ENCODE measurements at places on chromosomes 2 and 18. TPM values are rescaled to one million over a fixed set of nuclear protein-coding genes. Genes with fewer than 3 reads are reported as not detected.

DNA sequence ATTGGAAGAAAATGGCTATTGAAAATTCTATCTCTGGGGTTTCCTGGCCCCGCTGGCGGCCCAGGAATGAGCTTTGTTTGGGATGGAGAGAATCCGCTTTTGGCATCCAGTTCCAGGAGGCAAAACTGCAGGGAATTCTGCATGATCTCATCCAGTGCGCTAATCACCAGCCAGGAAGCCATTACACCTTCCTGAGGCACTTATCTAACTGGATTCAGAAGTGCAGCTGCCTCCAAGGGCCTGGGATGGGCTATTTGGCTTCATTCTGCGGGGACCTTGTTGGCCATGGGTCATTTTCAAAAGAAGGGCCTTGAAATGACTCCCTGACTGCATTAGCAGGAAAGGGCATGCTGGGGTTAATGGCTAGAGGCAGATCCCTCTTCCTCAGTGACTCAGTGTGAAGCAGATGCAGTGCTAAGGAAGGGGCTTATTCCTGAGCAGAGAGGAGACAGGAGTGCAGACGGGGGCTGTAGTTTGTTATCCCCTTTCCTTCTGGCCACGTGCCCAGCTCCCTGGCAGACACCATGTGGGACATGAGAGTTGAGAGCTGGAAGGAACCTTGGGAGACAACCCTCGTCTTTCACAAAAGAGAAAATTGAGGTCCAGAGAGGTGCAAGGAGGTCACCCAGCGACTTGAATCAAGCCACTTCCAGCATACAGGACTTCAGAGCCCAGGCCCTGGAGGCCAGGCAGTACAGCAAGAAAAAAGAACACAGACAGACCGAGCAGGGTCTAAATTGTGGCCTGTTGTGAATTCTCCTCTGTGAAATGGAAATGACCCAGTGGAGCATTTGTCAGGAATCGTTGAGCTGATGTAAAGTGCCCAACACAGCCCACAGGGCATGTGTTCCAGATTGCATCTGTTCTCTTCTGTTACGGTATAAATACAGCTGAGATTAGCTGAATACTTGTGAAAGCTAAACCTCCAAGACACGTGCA, 161.8 kb downstream of the PRKCE start:
- H3K4me1 ChIP-seq: peaks cover 40% of the 10 kb centered on the region
- no peaks in the 10 kb centered on the region for H3K27me3 ChIP-seq
- DNase-seq: no peak
- H3K27ac ChIP-seq: peak overlapping the region; percentile 67
- no peaks in the 10 kb centered on the region for H3K36me3 ChIP-seq

- H3K4me1 ChIP-seq: no peaks in the 10 kb centered on the region
- H3K27me3 ChIP-seq: no peaks in the 10 kb centered on the region
- H3K36me3 ChIP-seq: no peaks in the 10 kb centered on the region
- no peak overlapping the region for H3K27ac ChIP-seq
Observed at GRCh38 chr2:151085181-151085611, 176.5 kb downstream of the RBM43 start.

Gene RAB6C
- total RNA-seq: not detected

Gene CFAP65
- total RNA-seq: 0.07 TPM

DNA sequence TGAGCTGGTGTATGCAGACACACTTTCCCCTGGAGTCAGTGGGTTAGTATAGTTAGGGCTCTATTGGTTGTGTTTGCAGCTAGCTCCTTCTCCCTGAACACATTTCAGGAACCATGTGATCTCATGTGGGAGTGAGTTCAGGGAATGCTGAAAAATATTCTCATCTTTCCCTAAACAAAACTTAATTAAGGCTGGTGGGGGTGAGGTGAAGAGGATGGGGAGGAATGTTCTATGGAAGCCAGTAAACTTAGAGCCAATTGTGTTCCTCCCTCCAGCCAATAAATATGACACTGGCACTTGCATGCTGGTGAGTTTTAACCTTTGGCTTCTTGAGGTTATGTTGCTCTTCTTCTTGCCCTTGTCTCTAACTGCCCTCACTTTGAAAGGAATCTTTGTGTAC, 952 bp downstream of the MGAT5 start:
- no peak overlapping the region for H3K27ac ChIP-seq
- H3K4me3 ChIP-seq: no peak overlapping the region
- no peaks in the 10 kb centered on the region for H3K27me3 ChIP-seq
- no peak for DNase-seq

DNA sequence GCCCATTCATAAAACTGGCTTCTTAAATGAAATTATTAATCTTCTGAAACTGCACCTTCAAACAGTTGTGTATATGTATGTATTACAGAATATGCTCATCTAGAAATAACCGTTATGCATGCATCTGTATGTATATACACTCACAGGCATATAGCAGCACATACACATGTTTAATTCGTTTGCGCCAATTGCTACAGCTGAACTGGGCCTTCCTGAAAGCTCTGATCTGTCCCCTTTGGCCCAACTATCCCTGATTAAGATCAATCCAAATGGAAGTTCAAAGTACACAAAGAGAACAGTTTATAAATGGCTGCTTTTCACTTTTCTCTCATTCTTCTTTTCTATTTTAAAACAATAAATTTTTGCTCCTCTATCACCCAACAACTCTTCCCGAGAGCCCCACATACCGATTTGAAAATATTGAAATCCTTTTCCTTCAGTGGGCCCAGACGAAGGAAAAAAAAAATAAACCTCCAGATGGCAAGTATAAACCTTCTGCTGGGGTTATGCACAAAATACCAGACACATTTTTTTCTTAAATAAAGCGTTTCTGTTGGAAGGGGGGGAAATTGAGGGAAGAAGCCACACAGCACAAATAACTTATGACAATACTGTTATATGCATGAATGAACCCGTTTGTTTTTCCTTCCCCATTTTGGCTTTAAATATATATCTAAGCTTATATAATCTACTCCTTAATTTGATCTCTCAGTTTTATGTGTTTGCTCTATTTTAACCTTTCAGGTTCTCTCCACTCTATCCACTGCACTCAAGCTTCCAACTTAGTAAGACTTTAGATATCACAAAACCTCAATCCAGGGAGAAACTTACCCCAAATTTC, 267.3 kb downstream of the TCF4 start:
- peaks cover 10% of the 10 kb centered on the region for H3K4me1 ChIP-seq
- H3K36me3 ChIP-seq: no peaks in the 10 kb centered on the region
- H3K27me3 ChIP-seq: no peaks in the 10 kb centered on the region

GRCh38 chr2:119142824-119143223, 15.7 kb downstream of the C1QL2 start:
- H3K27ac ChIP-seq: no peak overlapping the region
- peaks cover 16% of the 10 kb centered on the region for H3K27me3 ChIP-seq
- no peak for DNase-seq
- H3K4me3 ChIP-seq: no peak overlapping the region
- no peaks in the 10 kb centered on the region for H3K4me1 ChIP-seq

GRCh38 chr18:62877411-62878221, 162.3 kb downstream of the PHLPP1 start:
- H3K4me1 ChIP-seq: peaks cover 44% of the 10 kb centered on the region
- no peaks in the 10 kb centered on the region for H3K27me3 ChIP-seq
- H3K36me3 ChIP-seq: no peaks in the 10 kb centered on the region
- H3K4me3 ChIP-seq: no peak overlapping the region
- peak overlapping the region; percentile 91 for H3K27ac ChIP-seq

DNA sequence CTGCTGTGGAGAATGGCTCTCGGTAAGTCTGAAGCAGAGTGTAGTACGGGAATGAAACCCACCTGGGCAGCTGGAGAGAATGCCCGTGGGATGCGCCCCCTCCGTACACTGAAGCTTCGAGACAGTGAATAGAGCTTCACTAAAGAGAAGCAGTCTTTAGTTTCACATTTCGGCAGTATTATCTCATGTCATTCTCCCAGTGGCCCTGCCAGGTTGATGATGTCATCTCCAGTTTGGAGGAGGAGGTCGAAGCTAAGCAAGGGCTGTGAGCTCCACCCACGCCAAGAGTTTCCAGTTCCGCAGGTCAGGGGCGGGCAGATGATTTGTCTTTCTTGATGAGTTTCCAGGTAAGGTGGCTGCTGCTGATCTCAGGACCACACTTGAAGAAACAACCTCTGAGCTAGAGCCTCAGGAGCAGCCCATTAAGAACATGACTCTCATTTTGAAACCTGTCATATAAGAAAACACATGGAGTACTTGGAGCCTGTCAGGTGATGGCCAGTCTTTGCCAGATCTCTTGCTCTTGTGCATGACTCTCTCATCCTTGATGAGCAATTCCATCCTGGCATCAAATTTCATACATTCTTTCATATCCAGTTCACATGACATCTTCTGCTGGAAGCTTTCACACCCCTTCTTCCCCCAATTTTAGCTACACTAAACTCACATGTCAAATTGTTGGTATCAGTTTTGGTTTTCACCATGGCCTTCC, 475.0 kb downstream of the RNF144A start:
- H3K27ac ChIP-seq: no peak overlapping the region
- H3K4me1 ChIP-seq: no peaks in the 10 kb centered on the region
- no peaks in the 10 kb centered on the region for H3K27me3 ChIP-seq
- H3K4me3 ChIP-seq: no peak overlapping the region
- DNase-seq: no peak
- no peaks in the 10 kb centered on the region for H3K36me3 ChIP-seq

Gene TBC1D8
- total RNA-seq: 23.2 TPM

Gene SERPINB2
- not detected for total RNA-seq

DNA sequence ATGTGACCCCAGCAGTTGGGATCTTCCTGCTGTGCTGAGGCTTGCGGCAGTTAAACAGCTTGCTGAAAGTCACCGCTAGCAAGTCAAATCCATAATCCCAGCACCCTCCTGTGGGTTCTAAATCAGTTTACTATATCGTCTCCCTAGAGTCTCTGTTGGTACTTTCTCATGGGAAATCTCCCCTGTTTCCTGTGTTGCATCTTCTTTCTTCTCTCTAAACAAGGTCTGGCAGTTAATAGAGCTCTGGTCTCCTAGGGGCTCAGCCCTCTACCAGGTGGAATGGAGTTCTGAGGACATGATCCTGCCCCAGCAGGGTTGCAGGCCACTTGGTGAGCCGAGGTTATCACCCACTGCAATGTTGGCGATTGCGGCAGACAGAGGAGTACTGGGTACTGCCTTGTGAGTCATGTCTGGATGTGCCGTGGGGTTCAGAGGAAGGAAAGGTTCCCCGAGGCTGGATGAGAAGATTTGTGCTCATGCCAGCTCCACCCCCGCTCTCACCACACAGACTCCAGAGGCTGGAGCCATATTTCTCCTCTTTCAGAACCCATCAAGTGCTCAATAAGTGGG, 59.4 kb upstream of the SIX2 start:
- peak; percentile 20 for DNase-seq
- H3K36me3 ChIP-seq: no peaks in the 10 kb centered on the region
- H3K27me3 ChIP-seq: no peaks in the 10 kb centered on the region

Gene LIMS3
- 1.2 TPM for total RNA-seq

GRCh38 chr2:197871780-197872456, 67.5 kb downstream of the PLCL1 start:
- DNase-seq: no peak
- H3K4me3 ChIP-seq: no peak overlapping the region
- no peak overlapping the region for H3K27ac ChIP-seq
- H3K36me3 ChIP-seq: no peaks in the 10 kb centered on the region
- H3K27me3 ChIP-seq: no peaks in the 10 kb centered on the region

DNA sequence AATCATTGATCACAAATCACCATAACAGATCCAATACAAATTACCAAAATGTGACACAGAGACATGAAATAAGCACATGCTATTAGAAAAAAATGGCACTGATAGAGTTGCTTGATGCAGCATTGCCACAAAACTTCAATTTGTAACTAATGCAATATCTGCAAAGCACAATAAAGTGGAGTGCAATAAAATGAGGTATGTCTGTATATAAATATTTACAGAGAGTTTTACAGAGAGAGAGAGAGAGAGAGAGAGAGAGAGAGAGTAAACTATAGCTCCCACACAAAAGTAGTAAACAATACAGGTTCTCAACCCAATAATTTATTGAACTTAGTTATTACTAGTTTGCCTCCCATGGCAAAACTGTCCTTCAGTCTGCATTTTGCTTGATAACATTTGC, 1807.0 kb downstream of the SUCLG1 start:
- DNase-seq: no peak
- H3K36me3 ChIP-seq: no peaks in the 10 kb centered on the region
- H3K27ac ChIP-seq: no peak overlapping the region
- H3K27me3 ChIP-seq: no peaks in the 10 kb centered on the region
- no peak overlapping the region for H3K4me3 ChIP-seq
